Heart right ventricle (tissue), 16 donors: ENCODE measurements at places on chromosomes 5 and 9. TPM values are rescaled to one million over a fixed set of nuclear protein-coding genes. Genes with fewer than 3 reads are reported as not detected.

DNA sequence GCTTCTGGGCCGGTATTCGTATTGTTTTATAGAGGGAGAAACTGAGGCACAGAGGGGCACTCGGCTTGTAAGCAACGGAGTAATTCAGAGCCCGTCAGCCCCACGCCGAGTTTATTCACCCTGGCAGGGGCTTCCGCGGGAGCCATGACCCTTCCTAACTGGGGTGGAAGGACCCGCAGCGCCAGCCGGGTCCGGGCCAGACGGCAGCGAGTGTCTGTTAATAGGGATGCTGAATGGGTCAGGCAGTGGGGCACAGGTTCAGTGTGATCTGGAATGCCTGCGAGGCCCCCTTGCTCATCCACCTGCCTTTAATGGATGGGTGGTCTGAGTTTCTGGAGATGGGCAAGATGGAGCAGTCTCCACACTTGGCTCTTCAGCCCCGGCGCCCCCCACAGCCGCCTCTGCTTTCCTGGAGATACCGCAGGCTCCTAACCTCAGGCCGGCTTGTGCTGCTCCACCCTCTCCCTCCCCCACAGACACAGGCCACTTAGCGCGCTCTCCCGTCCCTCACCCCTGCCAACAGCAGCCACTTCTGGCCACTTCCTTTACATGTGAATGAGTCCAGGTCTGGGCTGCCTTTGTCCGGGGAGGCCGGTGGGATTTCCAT lies 147.1 kb downstream of the ERCC6L2 start:
- peak; percentile 34 for DNase-seq

DNA sequence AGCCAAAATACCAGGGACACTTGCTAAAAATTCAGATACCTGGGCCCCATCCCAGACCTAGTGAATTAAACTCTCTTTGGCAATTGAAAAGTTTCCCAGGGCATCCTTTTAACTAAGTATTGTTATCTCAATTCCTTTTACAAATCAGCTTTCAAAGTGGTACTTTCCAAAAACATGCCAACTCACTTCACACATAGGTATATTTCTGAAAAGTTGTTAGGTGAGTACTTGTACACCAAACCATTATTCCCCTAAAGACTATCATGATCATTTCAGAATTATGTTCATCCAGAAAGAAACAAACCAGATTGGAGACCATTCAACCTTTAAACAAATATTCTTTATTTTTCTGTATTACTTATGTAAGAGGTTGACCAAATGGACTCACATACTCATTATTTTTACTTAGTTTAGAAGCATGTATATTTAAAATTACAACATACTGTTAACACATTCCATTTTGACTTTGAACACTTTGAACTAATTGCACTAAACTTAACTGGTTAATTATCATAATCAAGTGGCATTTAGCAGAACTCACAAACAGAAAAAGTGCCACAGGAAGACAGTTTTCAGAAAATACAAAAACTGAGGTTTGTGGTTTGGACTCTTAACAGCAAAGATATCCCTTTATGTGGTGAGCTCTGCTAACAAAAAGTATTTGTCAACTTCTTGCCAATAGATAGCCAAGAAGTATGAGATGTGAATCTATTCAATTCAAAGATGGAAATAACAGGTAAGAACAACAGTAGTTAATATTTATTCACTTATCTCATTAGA lies 40.7 kb downstream of the KIAA0825 start:
- no peak for DNase-seq

The DDX31 gene
- 4.7 TPM for total RNA-seq

- DNase-seq: no peak
Measured at GRCh38 chr9:71694332-71694731, 74.0 kb downstream of the CEMIP2 start.

DNA sequence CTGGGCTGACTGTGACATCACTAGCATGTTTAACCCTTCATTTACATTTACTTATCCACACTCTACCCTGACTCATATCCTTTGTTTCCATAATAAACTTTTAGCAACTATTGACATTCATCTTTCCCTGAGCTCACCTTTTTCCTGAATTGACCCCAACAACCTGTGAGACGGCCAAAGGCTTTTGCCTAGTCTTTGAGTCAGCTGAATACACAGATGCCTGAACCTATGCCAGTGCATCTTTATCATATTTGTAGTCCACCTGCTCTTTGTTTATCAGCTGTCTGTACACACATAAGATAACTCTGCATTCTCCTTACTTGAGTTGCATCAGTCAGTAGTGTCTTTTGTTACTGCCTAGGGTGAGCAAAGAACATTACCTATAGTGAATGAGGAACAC lies 128.5 kb upstream of the HMHB1 start:
- DNase-seq: no peak

DNA sequence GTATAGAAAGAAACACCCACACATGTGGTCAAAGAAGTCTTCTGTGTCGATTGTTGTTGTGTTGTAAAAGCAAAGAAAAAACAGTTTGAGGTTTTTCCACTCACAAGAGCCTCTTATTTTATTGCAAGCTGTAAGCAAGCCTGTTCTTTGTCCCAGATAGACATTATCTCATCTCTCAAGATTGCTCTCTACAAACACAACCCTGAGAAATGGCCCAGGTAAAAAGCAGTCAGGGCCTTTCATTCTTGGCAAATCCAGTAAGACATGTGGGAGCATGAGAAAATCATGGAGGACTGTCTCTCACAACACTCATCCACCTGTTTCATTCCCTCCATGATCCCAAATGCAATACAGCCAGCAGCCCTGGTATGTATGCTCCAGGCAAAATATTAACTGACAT lies 286.6 kb upstream of the POU5F2 start:
- DNase-seq: no peak

DNA sequence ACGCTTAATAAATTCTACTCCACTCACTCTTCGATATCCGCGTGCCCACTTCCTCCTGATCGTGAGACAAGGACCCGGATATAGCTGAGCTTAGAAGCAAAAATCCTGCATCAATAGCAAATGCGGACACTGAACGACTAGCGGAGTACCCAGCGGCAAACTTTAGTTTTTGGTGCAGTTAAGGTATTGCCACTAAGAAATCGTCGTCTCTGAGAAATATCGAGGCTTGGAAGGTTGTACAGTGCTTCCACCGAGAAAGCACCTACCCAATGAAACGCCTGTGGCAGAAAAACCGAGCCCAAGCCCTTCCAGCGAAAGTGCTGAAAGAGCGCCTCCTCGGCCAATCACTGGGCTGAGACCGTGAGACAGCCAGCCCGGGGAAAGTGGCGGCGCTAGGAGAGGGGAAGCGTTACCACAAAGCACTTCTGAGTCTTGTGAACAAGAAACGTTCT lies 32.2 kb downstream of the ANXA2R start:
- DNase-seq: peak; percentile 67

DNA sequence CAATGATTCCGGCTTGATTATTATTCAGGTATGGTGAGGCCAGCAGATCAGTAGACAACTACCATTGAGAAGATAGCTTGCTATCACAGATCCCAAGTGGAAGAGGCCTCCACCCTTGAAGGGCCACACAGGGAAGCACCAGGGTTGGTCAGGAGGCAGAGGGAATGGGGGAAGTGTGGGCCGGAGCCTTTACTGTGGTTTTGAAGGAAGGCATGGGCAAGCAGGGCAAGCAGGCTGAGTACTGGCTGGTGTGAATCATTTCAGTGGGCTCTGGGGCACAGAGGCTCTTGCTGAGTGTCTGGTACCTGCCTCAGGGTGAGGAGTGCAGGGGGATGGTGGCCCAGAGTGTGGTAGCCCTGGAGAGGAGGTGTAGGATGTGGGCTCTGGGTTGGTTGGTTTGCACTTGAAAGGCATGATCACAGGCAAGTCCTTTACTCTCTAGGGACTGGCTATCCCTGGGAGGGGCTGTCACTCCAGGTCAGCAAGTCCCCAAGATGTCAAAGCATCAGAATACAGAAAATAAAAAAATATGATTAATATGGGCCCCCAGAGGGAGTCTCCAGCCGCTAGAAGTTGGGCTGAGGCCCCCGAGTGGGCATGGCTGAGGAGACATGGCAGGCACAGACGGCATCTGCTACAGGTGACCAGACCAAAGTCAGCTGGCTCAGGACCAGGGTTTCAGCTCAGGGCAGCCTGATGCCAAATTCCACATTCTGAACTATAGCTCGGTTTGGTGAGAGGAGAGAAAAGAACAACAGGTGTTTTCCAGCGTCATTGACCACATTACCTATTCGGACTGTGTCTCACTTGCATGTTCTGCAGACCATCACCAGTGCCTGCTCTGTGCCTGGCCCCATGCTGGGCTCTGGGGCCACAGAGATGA lies 9.7 kb upstream of the SUSD3 start:
- DNase-seq: no peak

DNA sequence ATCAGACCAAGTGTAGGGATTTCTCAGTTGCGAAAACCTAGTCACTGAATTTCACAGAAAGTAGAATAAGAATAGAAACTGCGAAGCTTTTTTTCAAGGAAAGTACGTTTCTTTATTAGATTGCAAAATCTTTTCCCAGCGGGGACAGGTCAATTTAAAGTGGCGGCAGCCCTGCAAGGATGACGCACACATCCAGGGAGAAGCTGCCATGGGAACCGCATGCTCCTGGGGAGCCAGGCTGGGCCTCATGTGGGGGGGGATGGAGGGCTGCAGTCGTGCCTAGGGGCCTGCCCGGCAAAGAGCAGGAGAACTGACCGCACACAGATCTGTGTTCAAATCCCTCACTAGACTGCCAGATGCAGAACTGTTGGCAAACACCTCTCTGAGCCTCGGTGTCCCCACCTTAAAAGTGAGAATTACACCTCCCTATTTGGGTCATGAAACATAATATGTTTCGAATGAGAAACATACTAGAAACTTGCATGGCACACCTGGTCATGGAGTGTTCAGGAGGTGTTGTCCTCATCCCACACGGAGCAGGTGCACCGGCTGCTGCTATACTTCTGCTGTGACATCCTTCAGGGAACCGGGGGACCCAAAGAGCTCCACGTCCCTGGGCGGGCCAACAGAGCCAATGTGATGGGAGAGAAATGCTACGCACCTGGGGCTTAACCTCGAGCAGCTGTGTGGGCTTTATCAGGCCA lies 127.8 kb upstream of the PHYKPL start:
- DNase-seq: no peak

The SYK gene
- total RNA-seq: 2.6 TPM

DNA sequence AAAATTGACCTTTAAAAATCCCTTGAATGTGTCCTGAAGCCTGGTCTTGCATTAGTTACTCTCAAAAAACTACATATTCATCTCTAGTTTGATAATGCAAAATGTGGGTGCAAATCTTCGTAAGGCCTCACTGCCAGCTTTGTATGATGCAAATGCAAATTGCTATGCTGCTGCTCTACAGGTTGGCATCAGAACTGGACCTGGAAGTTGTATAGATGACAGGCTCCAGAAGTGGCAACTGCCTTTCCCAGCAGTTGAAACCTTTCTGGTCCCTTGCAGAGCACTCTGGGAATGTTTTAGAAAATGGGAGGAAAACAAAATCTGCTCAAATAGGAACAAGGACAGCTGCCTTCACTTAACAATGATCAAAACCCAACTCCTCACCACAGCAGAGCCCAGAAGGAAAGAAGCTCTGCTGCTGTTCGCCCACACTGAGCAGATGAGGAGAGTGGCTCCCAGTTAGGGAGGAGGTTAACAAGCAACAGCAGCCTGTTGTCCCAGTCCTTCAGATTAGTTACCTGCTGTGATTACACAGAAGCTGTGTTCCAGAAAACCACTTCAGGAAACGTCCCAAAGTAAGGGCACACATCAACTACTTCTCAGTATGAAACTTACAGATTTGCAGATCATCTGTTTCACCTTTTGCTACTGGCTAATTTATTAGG lies 93.5 kb downstream of the PLPP1 start:
- no peak for DNase-seq

- no peak for DNase-seq
Measured at GRCh38 chr5:168793841-168794837, 215.0 kb upstream of the PANK3 start.

- no peak for DNase-seq
Measured at GRCh38 chr5:135436951-135437418, 10.2 kb downstream of the DCANP1 start.

- no peak for DNase-seq
Measured at GRCh38 chr5:159385536-159385935, 55.2 kb upstream of the IL12B start.

GRCh38 chr9:114503522-114504340 lies 1.5 kb downstream of the WHRN start:
- DNase-seq: no peak

- peak; percentile 19 for DNase-seq
Measured at GRCh38 chr9:125513668-125514413, 193.2 kb downstream of the MAPKAP1 start.

GRCh38 chr9:21402386-21403251 lies 6.3 kb upstream of the IFNA8 start:
- DNase-seq: no peak

- DNase-seq: peak; percentile 90
Measured at GRCh38 chr5:150409638-150410523, 2.8 kb downstream of the CD74 start.

- DNase-seq: no peak
Measured at GRCh38 chr5:159040181-159040580, 59.5 kb downstream of the EBF1 start.

The CKMT2 gene
- total RNA-seq: 1,994 TPM

DNA sequence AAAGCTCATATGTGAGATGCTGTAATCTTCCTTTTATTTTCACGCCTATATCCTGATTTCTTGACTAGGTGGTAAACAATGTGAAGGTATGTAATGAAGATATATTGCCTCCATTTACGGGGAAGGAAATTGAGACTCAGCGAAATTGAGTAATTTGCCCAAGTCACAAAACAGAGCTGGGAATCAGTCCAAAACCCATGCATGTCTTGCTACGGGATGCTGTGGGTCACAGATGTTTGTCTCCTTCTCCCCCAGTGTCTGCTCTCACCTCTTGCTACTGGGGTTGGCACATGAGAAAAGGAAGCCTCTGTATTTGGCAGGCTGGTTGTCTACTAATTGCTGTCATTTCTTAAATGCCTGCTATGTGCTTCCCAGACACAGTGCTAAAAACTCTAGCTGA lies 53.7 kb upstream of the TEX48 start:
- DNase-seq: no peak

GRCh38 chr9:6068983-6069382 lies 53.6 kb upstream of the RANBP6 start:
- no peak for DNase-seq
